ENCODE measurements at places on chromosomes 13 and 19. TPM values are rescaled to one million over a fixed set of nuclear protein-coding genes. Genes with fewer than 3 reads are reported as not detected.

- DNase-seq: no peak
Observed at GRCh38 chr19:40768869-40769268, 6.5 kb upstream of the MIA start.

- DNase-seq: no peak
Observed at GRCh38 chr19:34936184-34936583, 9.5 kb downstream of the ZNF30 start.

DNA sequence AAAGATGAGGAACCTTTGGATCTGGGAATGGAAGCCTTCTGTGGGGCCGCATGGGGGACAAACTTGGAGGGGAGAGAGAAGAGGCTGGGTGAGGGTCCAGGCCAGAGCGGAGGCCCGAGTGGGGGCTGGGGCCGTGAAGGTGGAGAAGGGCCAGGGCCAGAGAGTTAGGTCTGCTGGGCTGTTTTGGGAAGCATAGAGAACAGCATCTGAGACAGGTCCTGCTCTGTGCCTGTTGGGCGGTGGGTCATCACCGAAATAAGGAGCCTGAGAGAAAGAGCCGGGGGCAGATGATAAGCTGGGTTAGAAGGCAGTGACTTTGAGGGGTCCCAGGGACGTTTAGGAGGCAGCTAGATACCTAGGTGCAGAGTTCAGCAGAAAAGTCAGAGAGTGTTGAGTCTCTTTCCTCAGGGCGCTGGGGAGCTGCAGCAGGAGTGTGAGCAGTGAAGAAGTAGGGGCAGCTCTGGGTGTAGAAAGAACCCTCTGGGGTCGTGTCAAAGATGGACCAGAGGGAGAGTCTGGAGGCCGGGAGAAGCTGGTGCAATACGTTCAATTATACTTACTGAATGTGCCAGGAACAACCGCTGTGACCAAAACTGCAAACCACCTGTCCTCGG lies 2.7 kb downstream of the SPACA6 start:
- no peak for DNase-seq

DNA sequence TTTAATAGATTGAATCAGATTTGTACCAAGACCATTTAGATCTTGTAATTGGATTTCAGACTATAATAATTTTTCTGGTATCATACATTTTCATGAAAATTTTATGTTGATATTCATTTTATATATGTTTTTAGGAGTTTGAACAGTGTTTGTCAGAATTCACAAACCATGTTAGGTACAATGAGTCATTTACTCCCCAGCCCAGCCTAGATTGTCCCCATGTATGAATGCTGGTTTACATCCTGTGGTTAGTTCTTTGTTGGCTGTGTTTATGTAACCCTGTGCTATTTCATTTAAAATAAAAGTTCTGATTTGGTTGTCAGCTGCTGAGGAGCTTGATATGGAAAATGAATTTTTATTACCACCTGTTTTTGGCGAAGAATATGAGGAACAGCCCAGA lies 96.7 kb downstream of the GJA3 start:
- DNase-seq: no peak

- DNase-seq: no peak
Observed at GRCh38 chr19:13902993-13903555, 2.8 kb downstream of the BRME1 start.

DNA sequence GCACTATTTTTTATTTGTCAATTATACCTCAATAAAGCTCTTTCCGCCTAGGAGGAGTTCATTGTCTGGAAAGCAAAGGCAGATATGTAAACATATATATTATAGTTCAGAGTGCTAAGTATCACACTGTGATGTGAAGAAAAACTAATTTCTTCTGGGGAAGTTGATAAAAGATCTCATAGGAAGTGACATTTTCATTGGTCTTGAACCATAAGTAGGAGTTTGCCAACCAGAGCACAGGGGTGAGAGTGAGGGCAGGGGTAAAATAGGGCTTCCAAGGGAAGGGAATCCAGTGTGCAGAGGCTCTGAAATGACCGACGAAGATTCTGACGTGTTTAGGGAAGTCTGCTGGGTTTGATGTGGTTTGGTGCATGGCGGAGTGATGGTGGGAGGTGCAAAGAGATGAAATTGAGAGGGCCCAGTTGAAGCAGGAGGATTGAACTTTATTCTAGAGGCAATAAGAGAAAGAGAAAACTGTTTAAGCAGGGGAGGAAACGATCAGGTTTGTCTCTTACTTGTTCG lies 780 bp upstream of the GTF2F2 start:
- DNase-seq: peak; percentile 69

DNA sequence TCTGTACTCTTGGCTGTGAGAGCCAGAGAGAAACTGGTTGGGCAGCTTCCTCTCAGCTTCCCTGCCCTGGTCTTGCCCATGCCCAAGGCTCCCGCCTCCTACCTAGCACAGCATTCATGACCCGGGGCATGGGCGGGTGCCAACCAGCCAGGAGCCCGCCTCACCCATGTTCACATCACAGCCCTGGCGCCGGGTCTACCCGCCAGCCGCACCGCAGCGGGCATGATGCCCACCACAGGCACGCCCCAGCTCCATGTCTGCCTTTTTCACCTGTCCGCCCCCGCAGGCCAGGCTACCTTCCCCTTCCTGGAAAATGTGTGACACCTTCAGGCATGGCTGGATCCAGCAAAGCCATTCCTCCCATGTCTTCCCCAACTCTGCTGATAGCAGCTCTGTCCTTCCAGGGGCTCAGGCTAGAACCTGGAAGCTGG lies 42.1 kb downstream of the PTPRS start:
- no peak for DNase-seq

DNA sequence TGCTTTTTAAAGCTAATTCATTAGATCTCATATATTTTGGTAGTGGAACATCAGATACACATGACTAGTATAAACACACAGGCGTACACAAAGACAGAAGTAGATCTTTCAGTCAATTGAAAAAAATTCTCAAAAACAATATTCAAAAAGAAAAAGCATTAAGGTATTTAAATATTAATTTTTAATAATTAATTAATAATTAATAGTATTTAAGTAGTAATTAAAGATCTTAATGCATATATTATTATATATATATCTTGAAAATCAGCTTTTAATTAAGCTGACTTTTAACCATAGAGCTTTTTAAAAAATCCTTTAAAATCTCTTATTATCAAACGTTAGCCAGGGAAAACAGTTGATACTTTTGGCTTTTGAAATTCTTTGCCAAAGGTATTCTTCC lies 489.4 kb upstream of the PCDH20 start:
- no peak for DNase-seq

DNA sequence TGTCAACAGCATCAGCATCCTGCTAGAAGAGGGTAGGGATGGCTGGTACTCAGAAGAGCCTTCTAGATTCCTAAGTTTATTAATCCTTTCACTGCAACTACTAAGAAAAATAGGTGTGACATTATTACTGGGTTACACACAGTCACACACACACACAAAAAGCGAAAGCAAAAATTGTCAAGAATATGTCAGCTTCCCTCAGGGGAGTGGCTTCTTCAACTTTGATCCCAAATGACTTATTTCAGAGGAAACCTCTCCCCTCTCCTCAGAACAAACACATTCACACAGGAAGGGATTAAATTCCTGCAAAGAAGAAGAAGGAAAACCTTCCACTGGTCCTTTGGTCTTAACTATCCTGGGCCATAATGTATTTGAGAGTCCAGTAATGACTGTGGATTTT lies 20.1 kb upstream of the IGFL1 start:
- DNase-seq: no peak

- DNase-seq: no peak
Observed at GRCh38 chr13:40261336-40261735, 405.1 kb downstream of the FOXO1 start.

- DNase-seq: no peak
Observed at GRCh38 chr13:41680900-41681299, 223.6 kb downstream of the RGCC start.

DNA sequence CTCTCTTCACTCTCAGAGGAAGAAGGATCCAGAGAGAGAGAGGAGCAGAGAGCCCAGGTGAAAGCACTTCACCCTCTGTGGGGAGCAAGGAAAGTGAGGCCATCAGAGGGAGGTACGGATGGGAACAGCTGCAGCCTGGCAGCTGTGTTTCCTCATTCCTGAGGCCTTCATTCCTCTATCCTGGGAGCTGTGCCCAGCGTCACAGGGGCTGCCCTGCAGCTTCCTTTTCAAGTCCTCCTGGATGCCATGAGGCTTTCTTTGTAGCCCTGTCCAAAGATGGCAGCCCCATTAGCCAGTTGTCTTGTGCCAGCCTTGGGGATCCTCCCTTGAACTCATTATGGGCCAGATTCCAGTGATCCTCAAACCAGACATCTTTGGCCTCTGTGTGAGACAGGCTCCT lies 76.8 kb upstream of the PCDH8 start:
- DNase-seq: peak; percentile 31

DNA sequence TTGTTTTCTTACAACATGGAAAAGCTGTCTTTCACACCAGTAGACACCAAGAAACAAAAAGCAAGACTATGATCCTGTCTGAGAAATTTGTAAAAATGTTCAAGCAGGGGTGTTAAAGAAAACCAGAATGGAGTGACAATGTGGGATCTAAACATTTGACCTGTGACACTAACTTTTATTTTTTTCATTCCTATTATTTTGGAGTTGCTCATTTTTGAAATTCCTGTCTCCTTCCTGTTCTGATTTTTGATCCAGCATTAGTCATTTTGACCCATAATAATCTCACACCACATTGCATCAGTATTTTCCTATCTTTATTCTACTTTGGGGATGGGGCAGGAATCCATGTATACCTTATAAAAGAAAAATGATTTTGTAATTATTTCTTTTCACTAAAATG lies 164.2 kb downstream of the DLEU7 start:
- DNase-seq: no peak

DNA sequence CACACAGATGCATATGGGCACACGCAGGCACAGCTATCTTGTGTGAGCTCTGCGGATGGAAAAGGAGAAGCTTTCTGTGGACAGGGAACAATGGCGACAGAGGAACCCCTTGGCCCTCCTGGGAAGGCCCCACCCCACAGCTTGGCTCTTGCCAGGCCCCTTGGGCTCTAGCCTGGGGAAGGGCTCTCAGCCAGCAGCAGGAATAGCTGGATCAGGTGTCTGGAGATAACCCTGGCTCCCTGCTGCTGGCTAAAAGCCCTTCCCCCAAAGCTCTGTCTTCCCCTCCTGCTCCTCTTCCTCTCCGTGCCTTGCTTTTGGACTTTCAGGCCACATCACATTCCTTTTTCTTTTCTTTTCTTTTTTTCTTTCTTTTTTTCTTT lies 24.3 kb downstream of the CEBPA start:
- DNase-seq: no peak

DNA sequence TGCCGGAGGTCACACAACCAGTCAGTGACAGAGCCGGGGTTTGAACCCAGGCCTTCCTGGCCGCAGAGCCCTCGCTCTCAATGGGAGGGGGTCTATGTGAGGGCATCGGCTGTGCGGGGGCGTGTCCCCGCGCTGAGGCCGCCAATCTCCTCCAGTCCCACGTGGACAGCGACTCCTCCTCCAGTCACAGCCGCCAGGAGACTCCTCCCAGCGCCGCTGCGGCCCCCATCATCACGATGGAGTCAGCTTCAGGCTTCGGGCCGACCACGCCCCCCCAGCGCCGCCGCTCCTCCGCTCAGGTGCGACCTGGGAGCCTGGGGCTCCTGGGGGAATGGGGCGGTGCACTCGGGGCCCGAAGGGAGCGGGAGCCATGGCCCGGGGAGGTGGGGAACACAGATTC lies 6.0 kb downstream of the SPRED3 start:
- DNase-seq: no peak

DNA sequence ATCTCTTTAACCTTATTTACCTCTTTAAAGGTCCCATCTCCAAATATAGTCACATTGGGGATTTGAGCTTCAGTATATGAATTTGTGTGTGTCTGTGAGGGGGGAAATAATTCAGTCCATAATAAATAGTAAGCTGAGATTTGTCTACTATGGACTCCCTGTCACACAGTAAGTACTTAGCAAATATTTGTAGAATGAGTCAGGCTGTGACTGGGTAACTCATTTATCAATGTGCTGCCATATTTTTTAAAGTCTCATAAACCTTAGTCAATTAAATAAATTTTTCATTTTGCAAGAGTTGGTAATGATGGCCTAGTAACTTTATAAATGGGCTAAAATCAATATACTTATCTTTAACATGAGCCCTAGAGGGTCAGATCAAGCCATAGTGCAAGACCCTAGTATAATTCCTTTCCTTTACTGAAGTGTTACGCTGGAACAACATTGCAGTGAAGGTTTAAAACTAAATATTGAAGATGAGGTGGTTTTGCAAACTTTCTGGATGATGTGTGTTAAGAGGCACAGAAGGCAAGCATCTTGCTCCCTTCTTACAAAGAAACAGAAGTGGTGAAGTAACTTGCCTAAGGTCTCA lies 305.1 kb downstream of the KCNRG start:
- no peak for DNase-seq

GRCh38 chr19:17074634-17075034 lies 618 bp downstream of the HAUS8 start:
- peak; percentile 13 for DNase-seq

DNA sequence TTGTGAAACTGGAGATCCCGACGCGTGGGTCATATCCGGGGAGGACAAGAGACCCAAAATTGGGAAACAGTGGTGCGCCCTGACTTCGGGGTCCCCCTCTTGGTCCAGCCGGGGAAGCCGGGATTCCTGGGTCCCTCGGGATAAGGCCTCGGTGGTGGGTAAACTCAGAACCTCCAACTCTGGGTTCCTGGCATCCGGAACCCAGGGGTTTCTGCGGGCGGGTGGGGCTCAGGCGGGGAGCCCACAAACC lies 688 bp downstream of the ZFP36 start:
- no peak for DNase-seq

GRCh38 chr13:40270726-40271125 lies 395.7 kb downstream of the FOXO1 start:
- no peak for DNase-seq

GRCh38 chr13:20118268-20119140 lies 42.3 kb downstream of the GJA3 start:
- peak; percentile 60 for DNase-seq

DNA sequence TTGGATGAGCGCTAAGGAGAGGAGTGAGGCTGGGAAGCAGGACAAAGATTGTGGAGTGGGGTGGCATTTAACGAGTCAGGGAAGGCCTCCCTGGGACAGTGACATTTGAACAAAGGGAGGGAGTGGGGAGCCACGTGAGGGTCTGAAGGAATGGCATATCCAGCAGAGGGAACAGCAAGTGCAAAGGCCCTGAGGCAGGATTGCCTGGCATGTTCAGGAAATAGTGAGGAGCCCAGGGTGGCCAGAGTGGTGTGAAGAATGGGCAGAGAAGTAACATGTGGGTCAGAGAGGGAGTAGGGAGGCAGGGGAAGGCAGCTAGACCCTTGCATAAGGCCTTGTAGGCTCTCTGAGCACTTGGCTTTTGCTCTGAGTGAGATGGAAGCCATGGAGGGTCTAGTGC lies 14.9 kb upstream of the PVR start:
- no peak for DNase-seq

DNA sequence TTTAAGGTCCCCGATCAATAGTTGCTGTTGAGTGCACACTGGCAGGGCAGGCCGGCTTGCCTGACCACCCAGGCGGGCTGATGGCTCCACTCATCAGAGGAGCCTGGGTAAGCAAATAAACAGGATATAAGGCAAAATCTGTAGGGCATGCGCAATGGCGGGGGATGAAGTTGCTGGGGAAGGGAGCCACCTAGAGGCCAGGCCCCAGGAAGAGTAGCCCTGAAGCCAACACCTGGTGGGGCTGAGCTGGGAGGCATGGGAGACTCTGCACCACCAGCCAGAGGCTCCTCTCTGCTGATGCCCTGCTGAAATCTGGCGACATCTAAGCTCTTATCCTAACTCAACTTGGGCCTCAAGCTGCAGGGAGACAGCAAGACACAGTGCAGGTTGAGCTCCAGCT lies 324.3 kb downstream of the ZNF536 start:
- peak; percentile 64 for DNase-seq

ZNF430 gene
- polyA plus RNA-seq: 1.5 TPM

C5AR2 gene
- 0.12 TPM for polyA plus RNA-seq

GJB2 gene
- 1.0 TPM for polyA plus RNA-seq

SIAH3 gene
- 0.39 TPM for polyA plus RNA-seq

DCLK1 gene
- 12.6 TPM for polyA plus RNA-seq

CCNE1 gene
- polyA plus RNA-seq: 21.1 TPM

PRR36 gene
- polyA plus RNA-seq: 142 TPM

Data from brain (organoid and tissue), 16 donors.